Fibroblast of skin of right biceps (primary cell): ENCODE measurements at places on chromosomes 1 and 21.

DNA sequence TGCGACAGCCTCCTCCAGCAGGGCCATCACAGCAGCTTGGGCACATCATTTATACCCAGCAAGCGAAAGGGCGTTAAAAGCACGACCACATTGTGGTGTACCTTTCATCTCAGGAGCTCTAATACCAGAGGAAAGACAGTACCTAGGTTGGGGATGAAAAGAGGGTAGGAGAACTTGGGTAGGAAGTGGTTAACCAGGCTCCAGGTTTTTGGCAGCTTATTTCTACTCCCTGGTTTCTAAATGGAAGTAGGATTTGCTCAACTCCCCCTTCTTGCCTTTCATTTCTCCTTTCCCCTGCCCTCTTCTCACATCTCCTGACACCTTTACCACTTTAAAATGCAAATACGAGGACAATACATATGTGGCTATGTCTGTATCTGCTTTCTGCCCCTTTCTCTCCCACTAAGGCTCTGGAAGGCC is 30.2 kb downstream of the FAM177B start:
- no peak for DNase-seq

DNA sequence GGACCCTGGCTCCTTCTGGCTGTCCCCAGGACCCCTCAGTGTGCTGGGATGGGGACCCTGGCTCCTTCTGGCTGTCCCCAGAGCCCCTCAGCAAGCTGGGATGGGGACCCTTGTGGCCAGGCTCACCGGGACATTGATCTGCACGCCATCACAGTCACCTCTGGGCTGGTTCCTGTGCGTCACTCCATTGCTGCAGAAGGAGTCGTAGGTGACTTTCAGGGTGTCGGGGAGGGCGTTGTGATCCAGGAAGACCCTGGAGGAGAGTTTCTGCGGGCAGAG is 19.7 kb upstream of the PTTG1IP start:
- DNase-seq, result no peak

GRCh38 chr1:184359909-184360308 is 26.9 kb upstream of the C1orf21 start:
- no peak for DNase-seq

- no peak for DNase-seq
Measured at GRCh38 chr1:174324939-174325338, 122.8 kb upstream of the GPR52 start.

DNA sequence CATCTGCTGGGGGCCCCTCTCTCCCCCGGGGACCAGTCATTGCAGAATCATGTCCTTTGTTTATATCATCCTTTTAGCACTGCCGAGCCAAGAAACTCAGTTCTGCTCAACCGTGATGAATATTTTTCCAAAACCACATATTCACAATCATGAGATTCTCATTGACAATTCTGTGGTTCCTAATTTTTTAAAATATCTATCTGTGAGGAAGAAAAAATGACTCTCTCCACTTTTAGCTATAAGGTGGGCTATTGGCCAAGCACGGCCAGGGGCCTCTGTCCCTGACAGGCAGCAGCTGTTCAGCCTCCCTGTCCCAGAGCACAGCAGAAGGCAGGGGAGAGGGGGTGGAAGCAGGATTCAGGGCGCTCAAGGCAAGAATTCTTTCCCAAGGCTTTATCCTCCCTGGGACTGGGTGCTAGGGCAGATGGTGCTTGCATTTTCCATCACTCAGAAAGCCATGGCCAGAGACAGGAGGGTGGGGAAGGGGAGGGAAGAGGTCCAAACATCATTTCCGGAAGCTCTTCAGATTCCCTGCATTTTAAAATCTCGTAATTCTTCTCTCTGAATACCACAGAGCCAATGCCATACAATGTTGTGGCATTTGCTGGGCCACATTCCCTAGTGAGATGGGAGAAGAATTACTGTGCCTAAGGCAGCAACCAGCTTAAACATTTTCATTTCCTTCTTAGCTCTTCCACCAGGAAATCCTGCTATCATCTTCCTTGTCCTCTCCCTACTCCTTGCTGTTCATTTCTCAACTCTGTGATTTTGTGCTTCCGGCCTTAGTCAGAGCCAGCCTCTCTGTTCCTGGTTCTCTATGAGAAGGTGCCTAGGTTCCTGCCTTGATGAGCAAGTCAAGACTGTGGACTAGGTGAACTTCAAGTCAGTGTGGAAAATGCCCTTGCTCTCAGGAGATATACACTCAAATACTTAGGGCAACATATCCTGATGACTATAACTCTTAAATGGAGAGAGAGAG is 60.3 kb downstream of the KCNJ6 start:
- peak; percentile 85 for DNase-seq
